ENCODE measurements at places on chromosomes 16 and 17.
A peak's percentile ranks its signal among the peaks of the same experiment; 100 is the strongest.

GRCh38 chr16:75486014-75486675 is 9.1 kb downstream of the CHST6 start:
- DNase-seq = no peak

DNA sequence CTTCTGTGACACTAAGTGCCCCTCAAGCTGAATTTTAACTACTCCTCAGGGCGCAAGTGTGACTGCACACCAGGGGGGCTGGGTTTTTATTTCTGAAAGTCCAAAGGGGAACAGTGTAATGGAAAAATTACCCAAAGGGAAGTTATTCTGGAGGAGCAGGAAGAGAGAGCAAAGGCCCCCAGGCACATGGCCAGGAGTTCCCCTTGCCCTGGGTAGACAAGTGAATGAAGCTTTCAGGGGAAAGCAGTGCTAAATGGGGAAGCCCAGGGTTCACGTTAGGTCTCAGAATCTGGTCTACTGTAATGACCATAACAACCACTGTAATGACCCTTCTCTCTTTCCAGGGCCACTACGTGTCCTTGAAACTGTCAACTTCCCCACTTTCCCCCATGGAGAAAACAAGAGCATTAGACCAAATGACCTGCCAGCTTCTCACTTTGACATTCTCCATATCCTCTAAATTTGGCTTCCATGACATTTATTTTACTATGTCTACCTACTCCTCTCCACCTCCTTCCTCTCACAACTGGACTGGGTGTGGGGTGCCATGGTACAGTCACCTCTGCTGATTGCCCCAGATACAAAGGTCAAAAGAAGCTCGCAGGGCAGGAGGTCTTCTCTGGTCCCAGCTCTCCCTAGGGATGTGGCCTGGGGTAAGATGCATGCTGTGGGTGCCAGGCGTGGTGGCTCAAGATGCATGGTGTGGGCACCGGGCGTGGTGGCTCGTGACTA is 34.1 kb upstream of the MMP2 start:
- DNase-seq = peak; percentile 96

- DNase-seq = no peak
Observed at GRCh38 chr16:68972720-68973119, 129.4 kb downstream of the TANGO6 start.

DNA sequence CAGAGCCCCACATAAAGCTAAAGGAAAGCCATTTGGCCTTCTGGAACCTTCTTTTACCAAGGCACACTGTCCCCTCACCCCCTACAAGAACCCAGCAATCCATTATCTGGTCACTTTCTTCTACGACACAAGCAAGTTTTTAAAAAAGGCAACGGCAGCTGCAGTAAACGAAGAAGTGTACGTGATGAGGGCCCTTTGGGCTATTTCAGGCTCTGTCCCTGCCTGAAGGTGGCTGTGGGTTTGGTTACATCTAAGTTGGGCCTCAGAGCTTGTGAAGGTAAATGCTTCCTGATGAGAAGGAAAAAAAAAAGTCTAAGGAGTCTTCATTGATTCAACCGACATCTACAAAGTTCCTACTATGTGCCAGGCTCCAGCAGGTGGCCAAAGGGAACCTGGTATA is 35.4 kb downstream of the XYLT1 start:
- DNase-seq = no peak

DNA sequence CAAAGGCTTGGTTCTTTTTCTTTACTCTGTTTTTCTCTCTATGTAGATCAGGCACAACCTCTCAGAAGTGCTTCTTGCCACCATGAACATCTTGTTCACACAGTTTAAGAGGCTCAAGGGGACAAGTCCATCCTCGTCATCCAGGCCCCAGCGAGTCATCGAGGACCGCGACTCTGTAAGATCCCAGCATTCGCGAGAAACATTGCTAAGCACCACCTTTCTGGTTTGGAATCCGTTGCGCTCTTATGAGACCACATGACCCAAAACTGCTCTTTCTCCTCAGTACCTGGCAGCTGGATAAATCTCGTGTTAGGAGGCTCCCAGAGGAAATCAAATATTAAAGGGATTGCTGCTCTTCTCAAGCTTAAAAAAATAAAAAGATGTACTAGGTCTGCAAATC is 23.3 kb upstream of the SLC12A3 start:
- DNase-seq = no peak

- DNase-seq = no peak
Observed at GRCh38 chr16:87762620-87763019, 3.2 kb downstream of the KLHDC4 start.

DNA sequence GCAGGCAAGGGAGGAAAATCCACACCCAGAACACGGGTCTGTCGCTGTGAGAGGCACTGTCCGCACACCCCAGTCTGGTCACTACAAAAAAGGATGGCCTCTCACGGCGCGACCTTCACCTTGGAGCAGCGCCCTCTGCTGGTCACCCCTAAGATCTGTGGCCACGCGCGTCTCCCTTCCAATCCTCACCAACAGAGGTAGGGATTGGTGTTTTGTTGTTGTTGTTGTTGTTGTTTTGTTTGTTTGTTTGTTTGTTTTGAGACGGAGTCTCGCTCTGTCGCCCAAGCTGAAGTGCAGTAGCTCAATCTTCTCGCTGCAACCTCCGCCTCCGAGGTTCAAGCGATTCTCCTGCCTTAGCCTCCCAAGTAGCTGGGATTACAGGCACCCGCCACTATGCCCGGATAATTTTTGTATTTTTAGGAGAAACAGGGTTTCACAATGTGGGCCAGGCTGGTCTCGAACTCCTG is 15.0 kb upstream of the C17orf58 start:
- peak; percentile 62 for DNase-seq

- no peak for DNase-seq
Observed at GRCh38 chr16:30998852-30999761, 11.3 kb downstream of the STX1B start.

DNA sequence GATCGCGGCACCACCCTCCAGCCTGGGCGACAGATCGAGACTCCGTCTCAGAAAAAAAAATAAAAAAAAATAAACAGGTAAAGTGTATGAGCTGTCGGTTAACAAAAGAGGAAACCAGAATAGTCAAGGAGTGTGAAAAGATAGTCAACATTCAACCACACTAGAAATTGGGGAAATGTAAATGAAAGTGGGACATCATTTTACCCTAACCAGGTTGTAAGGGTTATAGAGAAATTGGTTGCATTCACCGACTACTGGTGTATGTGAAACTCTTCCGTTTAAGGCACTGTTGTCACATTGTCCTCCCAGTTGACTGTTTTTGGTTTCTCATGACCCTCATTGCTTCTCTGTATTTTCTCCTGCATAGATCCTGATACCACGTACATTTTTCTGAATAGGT is 62.8 kb downstream of the RABEP1 start:
- DNase-seq = no peak

DNA sequence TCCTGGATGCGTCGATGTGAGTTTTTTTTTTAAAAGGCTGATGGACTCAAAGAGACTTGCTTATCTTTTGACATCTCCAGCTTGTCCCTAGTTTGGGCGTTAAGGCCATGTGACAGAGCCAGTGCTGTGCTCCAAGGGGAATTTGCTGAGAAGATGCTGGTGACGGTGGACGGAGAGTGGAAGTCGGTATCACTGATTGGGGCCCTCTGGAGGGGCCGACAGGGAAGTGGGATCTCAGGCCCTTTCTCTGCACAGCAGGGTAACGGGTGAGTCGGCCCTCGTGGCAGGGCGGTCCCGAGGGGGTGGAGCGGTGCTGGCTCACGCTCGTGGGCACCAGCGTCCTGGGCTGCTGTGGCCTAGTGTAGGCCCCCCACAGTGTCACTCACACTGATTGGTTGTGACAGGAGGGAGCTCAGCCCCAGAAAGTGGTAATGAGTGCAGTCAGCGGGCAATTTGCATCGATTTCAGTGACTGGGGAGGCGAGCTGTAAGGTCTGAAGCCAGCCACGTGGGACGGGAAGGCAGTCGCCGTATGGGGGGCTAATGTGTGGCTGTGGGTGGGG is 91.3 kb downstream of the TBC1D16 start:
- DNase-seq = no peak

DNA sequence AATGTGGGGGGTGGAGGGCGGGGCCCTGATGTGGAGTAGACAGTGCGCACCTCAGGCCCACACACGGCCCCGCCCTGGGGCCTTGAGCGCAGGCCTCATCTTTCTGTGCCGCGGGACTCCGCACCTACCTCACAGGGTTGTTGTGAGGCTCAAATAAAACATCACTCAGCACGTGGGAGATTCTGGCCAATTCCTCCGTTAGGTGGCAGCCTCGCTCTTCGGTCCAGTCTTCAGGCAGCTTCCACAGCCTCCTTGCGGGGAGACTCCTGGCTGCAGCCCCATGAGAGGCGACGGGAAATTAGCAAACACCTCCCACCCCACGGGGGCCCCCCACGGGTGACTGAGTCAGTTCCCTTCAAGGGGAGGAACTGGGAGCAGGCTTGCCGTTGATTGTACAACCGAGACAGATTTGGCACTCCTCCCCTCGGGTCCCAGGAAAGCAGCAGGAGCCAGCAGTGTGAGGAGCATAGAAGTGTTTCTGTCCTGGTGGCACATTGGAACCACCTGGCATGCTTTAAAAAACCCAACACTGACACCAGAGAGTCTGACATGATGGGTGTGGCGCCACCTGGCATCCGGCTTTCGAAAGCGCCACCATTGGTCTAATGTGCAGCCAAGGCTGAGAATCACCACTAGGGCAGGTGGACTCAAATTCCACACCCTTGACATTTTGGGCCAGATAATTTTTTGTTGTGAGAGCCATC is 7.6 kb downstream of the MRM1 start:
- DNase-seq = peak; percentile 59

- peak; percentile 96 for DNase-seq
Observed at GRCh38 chr17:59373882-59374495, 42.5 kb downstream of the YPEL2 start.

- no peak for DNase-seq
Observed at GRCh38 chr17:73205459-73205961, 12.7 kb downstream of the COG1 start.

DNA sequence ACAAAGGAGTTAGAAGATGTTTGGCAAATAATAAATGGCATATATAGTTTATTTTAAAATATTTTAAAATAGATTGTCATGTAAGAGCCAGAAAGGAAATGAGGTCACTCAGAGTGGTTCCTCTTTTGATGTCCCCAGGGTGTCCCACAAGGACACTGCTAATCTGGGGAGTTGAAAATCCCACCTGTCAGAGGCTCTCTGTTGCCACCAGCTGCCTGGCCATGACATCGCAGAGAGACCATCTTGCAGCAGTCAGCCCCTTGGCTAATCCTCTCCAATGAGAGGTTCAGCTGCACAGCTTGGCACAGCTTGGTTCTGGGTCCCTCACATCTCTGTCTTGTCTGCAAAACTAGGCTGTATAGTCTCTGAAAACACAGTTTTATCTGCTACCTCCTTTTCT is 11.0 kb upstream of the RBFOX1 start:
- DNase-seq = no peak

GRCh38 chr16:82096641-82097040 is 61.6 kb downstream of the HSD17B2 start:
- DNase-seq = no peak

GRCh38 chr16:41439-42068 is 11.9 kb downstream of the POLR3K start:
- no peak for DNase-seq

- DNase-seq = no peak
Observed at GRCh38 chr17:16448490-16448889, 33.1 kb downstream of the TRPV2 start.

DNA sequence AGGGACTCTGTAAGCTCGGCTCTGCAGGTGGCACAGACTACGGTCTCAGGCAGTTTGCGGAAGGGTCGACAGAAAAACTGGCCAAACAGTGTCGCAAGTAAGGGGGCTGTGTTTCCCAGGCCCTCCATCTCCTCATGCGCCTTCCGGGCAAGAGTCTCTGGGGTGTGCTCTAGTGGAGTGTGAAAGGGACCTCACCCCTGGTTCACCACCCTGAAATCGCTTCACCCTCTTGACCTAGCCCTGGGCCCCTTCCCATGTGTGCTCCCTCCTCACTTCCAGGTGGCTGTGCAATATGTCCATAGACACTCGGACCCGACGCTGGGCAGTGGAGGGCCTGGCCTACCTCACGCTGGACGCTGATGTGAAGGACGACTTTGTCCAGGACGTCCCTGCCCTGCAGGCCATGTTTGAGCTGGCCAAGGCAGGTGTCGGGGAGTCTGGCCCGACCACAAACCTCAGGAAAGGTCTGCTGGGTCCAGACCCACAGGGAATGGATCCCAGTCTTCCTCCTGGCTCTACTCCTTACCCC is 22.3 kb downstream of the UNC45B start:
- DNase-seq = no peak

DNA sequence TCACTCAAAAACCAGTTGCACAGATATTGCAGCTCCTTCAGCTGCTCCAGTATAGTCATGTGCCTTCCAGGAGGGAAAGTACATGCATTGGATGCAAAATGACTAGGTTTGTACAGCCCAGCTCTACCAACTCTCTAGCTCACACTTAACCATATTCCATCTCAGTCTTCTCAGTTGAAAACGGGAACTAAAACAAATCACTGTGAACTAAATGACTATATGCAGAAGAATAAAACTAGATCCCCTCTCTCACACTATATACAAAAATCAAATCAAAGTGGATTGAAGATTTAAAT is 24.9 kb downstream of the DCUN1D3 start:
- peak; percentile 15 for DNase-seq

- no peak for DNase-seq
Observed at GRCh38 chr17:51015145-51015558, 105.5 kb downstream of the SPAG9 start.

DNA sequence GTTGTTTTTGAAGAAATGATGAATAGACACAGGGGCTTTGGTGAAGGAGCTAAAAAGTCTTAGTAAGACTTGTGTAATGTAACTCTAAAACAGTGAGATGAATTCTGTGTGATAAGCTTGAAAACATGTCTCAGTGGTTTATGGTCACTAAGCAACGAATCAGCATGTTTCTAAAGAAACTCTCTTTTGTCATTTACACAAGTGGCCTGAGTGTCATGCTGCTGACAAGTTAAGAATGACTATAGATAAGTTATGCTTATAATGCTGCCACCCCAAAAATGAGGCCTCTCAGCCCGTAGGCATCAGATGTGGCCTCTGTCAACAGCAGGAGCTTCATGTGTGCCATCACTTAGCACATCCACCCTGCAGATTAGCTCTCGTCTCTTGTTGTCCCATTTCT is 8.7 kb downstream of the COX10 start:
- DNase-seq = no peak

DNA sequence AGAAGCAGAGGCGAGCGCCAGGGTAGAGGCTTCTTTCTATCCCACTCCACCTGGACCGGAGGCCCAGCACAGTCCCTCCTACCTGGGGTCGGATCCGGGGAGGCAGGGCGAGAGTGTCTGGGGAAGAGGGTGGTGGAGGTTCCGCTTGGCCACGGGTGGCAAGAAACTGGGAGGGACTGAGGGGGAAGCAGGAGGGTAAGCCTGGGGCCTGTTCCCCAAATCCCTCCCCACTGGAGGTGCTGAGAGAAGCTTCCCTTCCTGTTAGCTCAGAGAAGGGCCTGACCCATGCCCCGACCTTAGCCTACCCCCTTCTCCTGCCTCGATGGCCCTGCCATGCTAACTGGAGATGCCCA is 1.8 kb upstream of the TPPP3 start:
- DNase-seq = peak; percentile 26

GRCh38 chr16:1895949-1896675 is 22.1 kb downstream of the HS3ST6 start:
- no peak for DNase-seq

GRCh38 chr17:76681222-76682137 is 29.3 kb downstream of the MXRA7 start:
- DNase-seq = peak; percentile 58

GRCh38 chr17:73813201-73813600 is 169.0 kb upstream of the SDK2 start:
- no peak for DNase-seq

GRCh38 chr16:72969812-72970211 is 78.1 kb downstream of the ZFHX3 start:
- DNase-seq = no peak

All from inflammatory macrophage treated with lipopolysaccharide for 4 hours (primary cell).